ENCODE measurements at places on chromosomes 1 and 21.

DNA sequence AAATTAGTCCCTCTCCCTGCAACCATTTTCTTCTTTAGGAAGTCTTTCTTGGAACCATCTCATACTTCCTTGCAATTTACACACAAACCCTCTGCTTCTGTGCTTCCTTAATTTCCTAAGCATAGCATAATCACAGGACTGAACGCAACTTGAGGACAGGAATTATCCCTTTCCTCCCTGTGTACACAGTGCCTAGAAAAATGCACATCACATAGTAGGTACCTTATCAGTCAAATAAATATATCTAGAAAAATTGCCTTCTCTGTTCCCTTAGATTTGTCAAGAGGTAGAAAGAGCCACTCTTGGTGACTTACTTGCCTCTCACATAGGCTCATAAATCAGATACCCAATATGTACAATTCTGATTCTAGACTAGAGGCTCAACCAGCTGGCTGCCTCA lies 4.9 kb downstream of the ASPM start:
- no peak for DNase-seq

- no peak for DNase-seq
These were observed 138.8 kb upstream of the WNT4 start for GRCh38 chr1:22281521-22282363.

DNA sequence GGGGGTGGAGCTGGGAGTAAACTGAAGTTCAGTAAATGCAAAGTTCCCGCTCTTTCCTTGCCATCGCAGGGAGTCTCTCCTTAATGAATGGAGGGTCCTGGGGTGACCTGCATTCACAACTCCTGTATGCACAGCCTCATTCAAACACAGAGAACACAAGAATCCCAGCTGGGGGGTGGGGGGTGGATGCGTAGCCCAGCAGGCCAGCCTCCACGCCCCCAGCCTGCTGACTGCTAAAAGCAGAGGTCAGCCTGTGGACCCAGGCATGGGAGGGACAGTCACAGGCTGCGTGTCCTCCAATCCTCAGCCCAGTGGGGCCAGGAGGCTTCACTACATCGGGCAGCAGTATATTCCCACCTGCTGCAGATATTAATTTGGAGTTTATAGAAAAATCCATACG lies 263.1 kb downstream of the GRIK3 start:
- DNase-seq: no peak

DNA sequence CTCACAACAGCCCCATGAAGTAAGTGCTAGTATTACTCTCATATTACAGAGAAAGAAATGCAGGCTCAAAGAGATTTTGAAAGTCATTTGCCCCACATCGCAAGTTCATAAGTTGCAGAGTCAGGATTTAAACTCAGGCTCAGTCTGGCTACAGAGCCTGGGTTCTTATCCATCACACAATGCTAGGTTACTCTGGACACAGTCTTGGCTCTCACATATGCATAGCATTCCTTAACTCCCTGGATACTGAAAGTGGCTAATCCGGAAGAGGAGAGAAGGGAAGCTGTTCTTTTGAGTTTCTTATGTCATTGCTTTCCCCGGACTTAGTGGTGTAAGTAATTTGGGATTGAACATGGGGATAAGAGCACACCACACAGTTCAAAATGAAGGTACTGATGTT lies 357.4 kb upstream of the PLXNA2 start:
- DNase-seq: no peak

DNA sequence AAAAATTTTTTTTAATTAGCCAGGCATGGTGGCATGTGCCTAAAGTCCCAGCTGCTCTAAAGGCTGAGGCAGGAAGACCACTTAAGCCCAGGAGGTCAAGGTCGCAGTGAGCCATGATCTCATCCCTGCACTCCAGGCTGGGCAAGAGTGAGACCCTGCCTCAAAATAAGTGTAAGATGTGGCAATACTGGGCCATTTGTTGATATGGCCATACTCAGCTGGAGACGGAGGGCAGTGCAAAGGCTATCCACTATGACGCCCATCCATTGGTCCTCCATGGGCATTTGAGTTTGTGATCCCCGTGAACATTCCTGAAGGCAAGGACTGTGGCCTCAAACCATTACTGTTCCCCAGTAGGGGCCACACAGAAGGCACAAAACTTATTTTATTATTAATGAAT lies 1.5 kb downstream of the CASP9 start:
- DNase-seq: no peak

GRCh38 chr1:99648107-99648506 lies 2.2 kb downstream of the PALMD start:
- no peak for DNase-seq

DNA sequence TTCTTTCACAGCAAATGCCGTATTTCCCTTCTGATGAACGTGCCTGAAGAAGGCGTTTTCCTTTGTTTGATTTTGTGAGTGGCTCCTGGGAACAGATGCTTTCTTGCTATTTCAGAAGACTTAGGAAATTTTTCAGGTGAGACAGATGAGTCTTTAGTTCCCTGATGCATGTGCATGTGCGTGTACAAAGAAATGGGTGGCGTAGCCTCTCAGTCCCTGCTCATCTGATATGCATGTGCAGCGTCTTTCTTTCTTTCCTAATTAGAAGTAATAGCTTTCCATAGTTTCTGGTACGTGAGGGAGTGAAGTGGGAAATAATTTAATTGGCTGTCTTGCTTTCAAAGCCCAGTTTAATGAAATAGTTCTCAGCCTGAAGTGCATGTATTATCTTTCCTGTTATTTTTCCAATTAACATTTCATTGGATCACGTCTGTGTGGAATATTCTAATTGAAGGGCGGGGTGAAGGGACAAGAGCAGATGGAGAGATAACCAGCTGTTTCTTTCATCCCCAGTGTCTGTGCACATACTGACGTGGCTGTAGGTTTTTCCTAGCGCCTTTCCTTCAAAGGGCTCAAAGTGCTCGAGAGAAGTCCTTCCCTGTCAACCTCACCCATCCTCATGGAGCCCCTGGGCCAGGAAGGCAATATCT lies 104.3 kb downstream of the FAM78B start:
- DNase-seq: no peak

Data from AG04449 (cell line).